Stimulated activated CD4-positive, alpha-beta T cell treated with anti-CD3 and anti-CD28 coated beads, Interleukin-1b, Interleukin-23, amount 100 ng/mL, for 1 hour (primary cell): ENCODE measurements at places on chromosomes 7 and 10.

GRCh38 chr10:101484175-101484745, 103.8 kb downstream of the POLL start:
- DNase-seq: no peak

- no peak for DNase-seq
Observed at GRCh38 chr7:89511900-89512299, 642.4 kb upstream of the STEAP1 start.

GRCh38 chr10:121988361-121989324, at the start of gene TACC2:
Gene TACC2, plus strand, starts transcription at chr10:121989163. Its CDS starts 32,819 bp downstream, at chr10:122021982.
- DNase-seq: no peak

DNA sequence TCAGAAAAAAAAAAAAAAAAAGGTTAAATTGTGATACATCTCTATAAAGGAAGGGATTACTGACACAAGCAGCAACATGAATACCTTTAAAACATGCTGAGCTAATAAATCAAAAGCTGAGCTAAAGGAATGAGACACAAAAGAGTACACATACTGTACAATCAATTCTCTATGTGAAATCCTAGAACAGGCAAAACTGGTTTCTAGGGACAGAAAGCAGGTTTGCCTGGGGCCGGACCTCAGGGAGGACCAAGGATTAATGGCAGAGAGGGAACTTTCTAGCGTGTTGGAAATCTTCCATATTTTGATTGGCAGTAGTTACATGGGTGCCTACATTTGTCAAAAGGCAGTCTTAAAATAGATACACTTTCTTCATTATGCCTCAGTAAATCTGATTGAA, 52.5 kb downstream of the KLRG2 start:
- DNase-seq: no peak

GRCh38 chr7:12833829-12834228, 146.4 kb downstream of the ARL4A start:
- DNase-seq: no peak

- no peak for DNase-seq
Observed at GRCh38 chr7:81684514-81685269, 85.2 kb downstream of the HGF start.

DNA sequence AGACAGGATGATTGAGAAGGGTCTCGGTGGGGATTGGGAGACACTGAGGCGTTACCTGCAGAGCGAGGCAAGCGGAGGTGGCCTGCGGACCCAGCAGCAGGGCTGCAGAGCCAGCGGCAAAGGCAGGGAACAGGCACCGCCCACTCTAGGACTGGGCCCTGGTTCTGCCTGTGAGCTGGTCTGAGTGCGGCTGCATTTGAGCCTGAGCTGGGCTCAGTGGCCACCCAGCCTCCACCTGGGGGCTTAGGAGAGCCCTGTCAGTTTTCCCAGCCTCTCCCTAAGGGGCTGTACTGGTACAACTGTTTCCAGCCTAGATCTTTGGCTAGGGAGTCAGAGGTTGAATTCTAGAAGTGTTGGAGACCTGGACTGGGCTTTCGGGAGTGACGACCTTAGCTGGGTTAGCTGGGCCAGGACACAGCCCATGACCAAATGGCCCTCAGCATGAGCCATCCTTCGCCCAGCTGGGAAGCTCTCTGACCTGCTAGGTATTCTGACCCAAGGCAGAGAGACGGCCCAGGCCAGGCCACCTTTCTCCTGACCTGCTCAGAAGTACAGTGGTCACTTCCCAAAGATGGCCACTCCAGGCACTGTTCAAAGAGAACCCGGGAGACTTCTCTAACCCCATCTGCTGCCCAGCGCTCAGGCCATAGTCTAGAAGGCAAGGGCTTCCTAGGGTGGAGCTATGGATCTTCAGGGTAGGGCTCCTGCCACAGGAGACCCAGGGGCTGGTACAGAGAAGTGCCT, 64.9 kb downstream of the PAX2 start:
- no peak for DNase-seq

DNA sequence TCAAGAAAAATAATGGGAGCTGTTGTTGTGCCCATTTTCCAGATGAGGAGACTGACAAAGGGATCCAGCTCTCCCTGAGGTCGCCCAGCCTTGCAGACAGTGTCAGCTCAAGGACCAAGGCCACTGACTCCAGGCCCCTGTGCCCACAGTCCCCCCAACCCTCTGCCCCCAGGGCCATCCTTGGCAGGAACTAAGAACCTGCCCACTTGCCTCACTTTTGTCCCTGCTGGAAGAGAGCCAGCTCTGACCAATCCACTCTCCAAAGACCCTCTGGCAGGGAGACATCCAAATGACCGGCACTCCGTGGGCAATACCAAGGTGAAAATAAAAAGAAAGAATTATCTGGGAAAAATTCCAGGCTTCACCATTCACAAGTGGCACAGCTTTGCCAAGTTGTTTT, 101.3 kb downstream of the TCERG1L start:
- DNase-seq: no peak

- DNase-seq: no peak
Observed at GRCh38 chr10:104193787-104194186, 38.4 kb downstream of the CFAP43 start.

DNA sequence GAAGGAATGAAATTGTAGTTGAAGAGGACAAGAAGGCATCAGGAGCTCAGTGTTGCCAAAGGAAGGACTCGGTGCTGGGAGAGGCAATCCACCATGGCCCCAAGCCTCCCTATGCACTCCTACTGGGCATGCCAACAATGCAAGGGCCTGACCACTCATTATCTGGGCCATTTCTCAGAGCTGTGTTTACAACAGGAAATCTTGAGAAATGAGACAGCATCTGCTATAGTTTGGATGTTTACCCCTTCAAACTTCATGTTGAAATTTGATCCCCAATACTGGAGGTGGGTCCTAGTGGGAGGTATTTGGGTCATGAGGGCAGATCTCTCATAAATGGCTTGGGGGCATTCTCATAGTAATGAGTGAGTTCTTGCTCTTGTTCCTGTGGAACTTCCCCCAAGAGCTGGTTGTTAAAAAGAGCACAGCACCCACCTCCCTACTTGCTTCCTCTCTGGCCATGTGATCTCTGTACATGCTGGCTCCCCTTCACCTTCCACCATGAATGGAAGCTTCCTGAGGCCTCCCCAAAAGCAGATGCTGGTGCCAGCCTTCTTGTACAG, 50.8 kb upstream of the AOAH start:
- DNase-seq: no peak

GRCh38 chr7:7110706-7111105, 71.6 kb upstream of the C1GALT1 start:
- DNase-seq: no peak

DNA sequence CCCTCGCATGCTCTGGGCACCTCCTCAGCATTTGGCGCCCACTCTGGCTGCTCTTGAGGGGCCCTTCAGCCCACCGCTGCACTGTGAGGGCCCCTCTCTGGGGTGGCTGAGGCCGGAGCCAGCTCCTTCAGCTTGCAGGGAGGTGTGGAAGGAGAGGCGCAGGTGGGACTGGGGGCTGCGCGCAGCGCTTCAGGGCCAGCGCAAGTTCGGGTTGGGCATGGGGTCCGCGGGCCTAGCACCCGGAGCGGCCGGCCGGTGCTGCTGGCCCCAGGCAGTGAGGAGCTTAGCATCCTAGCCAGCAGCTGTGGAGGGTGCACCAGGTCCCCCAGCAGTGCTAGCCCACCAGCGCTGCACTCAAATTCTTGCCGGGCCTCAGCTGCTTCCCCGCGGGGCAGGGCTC, 305.6 kb upstream of the ANKRD30A start:
- DNase-seq: no peak

GRCh38 chr7:372546-372931, 82.6 kb downstream of the FOXL3 start:
- DNase-seq: no peak

DNA sequence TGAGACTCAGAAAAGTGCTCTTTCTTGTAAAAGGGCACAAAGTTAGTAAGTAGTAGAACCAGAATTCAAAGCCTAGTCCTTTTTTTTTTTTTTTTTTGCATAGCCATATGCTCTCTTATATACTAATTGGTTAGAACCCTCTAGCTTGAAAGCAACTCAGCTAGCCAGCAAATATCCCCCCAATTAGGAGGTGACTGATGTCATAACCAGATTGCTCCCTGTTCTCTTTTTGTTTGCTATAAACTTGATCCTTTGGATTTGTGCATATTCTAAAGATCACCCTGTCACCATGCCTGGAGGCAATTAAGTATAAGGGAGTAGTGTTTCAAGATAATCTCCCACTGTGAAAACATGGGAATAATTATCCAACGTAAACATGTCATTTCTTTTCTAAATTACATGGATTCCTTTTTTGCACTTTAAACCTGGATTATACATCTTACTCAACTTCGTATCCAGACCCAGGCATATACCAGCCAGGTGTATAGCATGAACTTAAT, 963.4 kb downstream of the CNTNAP2 start:
- no peak for DNase-seq

GRCh38 chr7:80259-81067, 111.9 kb upstream of the FAM20C start:
- no peak for DNase-seq

GRCh38 chr10:9091530-9092093, 1037.1 kb downstream of the GATA3 start:
- DNase-seq: no peak

GRCh38 chr10:15209827-15210509, 41.5 kb upstream of the NMT2 start:
- peak; percentile 66 for DNase-seq

DNA sequence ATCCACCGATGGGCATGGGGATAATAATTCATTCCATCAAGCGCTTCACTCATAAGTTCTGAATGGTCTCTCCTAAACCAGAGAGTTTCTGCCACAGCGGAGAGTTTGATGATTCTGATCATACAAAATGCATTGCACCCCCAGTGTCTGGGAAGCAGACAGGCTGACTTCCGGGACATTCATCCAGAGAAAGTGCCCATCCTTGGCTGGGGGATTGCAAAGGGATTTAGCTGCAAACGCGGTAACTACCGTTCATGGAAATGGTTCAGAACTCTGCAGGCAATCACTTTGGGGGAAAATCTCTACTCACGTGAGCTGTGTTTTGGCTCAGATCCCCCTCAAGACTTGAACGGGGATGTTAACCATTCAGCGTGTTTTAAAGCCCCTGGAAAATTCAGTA, 33.4 kb upstream of the CALN1 start:
- no peak for DNase-seq

- DNase-seq: no peak
Observed at GRCh38 chr10:20698837-20699236, 198.3 kb downstream of the NEBL start.

DNA sequence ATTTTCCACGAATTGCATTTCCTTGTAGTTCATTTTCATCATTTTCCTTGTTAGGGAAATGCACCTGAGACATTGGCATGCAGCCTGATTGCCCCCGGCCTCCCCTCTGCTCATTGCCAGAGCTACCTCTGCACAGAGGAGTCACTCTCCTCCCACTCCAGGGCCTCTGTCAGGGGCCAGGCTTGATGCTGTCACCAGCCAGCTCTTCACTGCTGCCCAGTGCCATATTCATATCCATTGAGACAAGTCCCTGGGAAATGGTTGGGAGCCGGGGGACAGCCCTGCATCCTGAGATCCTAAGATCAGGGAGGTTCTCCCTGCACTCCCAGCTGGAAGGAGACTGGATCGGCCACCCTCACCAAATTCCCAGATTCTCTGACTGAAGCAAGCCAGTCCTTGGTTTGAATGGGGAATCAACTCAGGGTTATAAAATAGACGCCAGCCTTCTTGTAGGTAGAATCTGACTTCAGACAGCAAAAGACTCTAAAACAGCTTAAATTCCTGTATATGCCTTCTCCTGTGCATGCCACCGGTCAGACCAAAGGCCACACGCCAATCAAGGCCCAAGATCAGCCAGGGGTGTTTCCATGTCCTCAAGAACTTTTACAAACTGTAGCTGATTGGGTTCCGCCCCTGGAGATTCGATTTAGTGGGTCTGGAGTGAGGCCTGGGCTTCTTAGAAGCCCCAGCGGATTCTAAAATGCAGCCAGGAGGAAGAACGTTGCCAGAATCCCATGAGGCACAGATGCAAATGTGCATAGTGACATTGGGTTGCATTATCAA, 86.5 kb downstream of the PARP12 start:
- DNase-seq: no peak

DNA sequence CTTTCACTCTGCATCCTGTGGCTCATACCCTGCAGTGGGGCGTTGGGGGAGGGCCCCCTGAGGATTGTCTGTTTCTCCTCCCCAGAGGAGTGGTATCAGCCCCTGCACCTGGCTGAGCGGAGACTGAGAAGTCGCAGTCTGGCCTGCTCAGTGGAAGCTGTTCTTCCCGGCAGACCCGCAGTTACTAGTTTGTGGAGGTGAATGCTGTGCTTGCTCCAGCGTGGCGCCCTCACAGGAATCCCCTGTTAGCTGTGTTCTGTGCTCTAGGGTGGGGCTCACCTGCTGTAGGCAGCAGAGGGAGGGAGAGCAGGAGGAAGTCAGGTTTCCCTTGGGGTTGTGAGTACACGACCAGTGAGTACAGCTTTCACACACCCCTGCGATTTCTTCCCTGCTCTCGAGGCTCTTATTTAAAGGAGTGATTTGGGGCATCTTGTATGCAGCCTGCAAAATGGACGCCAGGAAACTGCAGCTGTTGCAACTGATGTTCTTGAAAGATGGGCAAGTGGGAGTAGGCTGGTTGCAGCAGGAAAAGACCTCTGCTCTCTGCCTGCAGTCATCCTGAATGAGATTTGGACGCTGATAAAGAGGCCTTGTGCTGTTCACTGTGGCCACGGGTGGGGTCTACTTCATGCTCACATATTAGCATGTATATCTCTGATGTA, 66.4 kb downstream of the HK1 start:
- DNase-seq: no peak

DNA sequence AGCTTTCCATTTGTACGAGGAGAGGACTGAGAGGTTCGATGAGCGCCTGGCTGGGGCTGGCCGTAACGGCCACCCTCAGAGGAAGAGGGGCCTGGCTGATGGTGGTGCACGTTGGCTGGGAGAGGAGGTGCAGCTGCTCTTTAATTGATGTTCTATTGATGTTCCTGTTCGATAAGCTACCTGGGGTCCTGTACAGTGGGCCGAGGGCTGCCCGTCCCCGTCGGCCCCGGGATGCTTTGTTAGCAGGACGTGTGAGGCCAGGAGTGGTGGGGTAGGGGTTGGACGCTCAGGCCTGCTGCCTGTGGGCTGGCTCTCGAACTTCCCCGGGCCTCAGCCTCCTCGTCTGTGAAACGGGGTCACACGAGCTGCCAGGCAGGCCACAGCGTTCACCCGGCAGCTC, 25.4 kb downstream of the FAM20C start:
- DNase-seq: no peak

DNA sequence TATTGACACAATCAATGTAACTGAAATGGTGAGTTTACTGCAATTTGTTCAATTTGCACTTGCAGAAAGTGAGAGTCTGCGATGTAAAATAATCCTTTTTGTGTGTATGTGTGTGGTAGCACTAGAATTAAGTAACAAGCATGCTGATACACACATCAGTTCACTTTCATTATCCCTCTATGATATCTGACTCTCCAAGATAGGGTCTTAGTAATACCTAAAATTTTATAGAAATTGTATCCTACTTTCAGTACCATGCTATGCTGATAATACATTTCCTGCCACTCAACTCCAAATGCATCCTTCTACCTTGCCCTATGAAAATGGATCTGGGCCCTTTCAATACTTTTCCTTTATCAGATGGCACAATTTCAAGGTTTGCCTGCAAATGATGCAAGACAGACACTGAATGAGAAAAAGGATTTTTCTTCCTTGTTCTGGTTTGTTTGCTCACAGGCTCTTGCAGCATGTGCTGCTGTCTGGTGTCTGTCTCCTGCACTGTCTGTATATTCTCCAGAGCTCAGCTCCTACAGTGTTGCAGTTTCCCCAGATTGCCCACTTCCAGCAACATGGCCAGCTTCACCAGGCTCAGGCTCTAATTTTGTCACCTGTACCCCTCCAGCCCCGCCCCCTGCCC, 297.9 kb upstream of the HGF start:
- DNase-seq: no peak
